ENCODE measurements at places on chromosomes 12 and 14.

DNA sequence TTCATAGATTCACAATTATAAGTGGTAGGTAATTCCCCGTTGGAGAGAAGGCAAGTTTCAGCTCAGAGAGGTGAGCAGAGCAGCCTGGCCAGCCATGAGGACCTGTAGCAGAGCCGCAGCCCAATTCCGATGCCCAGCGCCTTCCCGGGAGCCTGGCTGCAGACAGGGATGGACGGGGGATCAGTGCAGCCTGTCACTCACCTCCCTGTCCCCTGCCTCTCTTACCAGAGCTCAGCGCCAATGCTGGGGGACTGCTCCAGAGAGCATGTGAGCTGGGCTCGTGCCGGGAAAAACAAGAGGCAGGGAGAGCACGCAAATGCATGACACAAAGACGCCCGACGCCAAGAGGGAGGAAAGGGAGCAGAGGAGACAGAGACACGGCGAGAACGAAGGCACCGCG, 231.9 kb downstream of the BCL11B start:
- no peak for DNase-seq

DNA sequence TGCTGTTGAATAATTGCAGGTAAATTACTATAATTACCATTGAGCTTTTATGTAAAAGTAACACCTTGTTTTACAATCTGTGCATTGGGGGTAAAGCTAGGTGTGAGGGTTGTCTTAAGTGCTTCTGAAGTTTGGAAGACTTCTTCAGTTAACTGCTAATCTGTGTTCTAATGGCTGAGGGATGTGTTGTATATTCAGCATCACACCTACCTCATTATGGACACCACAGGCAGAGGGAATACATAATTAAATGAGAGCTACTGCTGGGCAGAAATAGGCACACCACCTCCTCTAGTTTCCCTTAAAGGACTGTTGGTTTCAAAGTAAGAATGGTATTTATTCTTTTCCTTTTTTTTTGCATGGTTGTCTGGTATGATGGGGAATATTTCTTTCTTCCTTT, 502.3 kb upstream of the RGS6 start:
- DNase-seq: no peak

DNA sequence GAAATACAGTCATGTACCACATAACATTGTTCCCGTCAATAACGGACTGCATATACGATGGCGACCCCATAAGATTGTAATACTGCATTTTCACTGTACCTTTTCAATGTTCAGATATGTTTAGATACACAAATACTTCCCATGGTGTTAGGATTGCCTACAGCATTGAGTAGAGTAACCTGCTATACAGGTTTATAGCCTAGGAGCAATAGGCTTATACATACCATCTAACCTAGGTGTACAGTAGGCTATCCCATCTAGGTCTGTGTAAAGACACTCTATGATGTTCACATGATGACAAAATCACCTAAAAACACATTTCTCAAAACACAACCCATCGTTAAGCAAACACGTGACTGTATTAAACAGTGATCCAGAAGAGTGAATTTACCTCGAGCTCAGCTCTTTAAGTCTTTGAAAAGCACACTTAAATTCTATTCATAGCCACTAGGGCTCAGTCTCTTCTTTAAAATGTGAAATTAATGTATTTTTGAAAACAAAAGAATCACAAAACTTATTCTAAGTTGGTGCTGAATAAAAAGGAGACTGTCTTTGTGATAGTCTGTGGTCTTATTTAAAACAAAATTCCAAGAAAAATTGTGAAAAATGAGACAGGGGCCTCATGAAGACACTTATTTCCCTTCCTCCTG, 239.1 kb upstream of the ARID2 start:
- DNase-seq: no peak

- no peak for DNase-seq
These were observed 259.4 kb downstream of the PRKD1 start for GRCh38 chr14:29668201-29668600.

DNA sequence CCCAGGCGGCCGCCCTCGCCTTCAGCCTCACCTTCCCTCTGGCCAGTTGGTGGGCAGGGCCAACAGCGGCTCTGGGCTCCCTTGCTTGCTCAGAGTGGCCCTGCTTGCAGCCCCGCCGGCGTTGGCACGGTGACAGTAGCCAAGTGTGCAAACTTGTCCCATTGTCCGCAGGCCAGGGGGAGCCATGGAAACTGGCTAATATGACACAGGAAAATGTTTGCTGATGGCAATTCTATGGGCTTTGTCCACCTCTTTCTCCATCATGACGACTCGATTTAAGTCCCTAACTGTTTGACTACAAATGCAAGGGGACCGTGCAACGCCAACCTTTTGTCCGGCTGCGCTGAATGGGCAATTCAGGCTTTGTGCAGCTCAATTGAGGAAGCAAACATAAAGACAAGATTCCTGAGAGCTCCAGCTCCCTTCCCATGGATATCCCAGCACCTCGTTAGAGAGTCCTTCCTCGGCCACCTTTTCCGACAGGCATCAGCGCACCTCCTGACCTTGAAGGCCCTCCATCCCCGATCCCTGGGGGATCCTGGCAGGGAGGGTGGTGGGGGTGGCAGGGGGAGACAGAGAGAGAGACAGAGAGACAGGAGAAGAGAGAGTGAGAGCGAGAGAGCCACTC, 785 bp upstream of the FAM181A start:
- no peak for DNase-seq

DNA sequence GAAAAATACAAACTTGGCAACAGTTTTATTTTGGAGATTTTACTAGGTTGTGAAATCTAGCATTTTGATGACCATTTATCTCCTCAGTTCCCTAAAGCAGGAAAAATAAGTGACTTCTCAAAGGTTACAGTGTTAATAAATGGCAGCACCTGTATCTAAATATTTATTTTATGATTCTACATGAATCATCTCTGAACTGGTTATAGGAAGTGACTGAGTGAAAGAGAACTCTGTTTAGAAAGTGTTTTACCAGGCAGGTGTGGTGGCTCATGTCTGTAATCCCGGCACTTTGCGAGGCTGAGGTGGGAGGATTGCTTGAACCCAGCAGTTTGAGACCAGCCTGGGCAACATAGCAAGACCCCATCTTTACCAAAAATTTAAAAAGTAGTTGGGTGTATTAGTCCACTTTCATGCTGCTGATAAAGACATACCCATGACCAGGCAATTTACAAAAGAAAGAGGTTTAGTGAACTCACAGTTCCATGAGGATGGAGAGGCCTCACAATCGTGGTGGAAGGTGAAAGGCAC, 26.3 kb downstream of the MIPOL1 start:
- no peak for DNase-seq

DNA sequence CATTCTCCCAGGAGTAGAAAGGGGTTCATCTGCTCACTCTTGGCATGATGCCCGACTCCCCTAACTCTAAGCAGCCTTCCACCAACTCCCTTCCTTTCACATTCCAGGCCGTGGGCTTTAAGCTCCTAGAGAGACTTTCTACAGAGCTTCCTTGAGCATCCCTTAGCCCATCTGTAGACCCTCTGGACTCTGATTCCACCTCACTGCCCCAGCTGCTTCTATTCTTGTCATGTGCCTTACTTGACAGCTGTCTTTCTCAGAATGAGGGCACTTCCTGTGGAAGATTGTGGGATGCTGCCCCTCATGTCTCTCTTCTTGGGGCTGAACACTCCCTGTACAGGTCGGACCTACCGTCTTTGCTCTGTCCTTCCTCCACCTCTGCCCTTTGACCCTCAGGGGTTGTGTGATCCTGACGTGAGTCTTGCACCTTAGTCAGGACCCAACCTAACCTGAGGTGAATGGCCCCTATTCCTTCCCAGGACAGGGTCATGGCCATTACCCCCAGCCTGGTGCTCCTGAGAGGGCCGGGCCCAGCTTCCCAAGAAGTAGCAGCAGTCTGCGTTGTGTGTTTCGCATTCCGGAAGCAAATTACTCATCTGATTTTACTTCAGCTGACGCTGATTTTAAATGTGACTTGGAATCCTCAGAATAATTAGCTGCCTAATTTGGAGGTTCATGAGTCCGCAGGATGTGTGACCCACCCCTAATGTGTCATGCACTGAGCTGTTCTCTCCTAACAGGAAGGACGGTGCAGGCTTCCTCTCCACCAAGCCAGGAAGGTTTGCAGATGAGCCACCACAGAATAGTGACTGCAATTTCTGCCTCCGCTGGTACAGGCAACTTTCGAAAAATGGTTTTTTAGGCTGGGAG, 2.7 kb upstream of the GALNT6 start:
- peak; percentile 75 for DNase-seq

DNA sequence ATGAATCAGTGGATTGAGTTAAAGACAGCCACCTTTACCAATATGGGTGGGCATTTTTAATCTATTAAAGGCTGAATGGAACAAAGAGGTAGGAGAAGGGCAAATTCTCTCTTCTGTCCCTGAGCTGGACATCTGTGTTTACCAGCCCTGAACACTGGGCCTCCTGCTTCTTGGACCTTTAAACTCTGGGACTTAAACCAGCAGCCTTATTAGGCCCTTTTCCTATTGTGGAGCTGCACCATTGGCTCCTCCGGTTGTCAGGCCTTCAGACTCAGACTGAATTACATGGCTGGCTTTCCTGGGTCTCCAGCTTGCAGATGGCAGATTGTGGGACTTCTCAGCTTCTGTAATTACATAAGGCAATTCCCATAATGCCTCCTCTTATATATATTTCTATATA, 6.4 kb downstream of the SERPINA6 start:
- DNase-seq: no peak

DNA sequence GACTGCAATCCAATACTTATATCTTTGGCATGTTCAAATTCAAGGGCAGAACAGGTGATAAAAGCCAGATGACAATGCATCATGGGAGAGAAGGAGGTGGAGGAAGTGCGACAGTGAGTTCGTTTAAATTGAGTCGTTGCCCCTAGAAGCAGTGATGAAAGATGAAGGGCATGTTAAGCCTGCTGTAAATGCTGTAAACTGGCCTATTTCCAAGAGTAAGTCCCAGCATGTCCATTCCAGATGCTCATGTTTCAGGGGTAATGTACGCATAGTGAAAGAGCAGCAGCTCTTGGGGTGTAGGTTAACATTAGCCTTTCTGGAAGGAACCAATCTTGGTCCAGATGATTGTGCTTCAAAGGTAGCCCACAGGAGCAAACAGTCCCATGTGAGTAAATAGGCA, 97.1 kb downstream of the C2CD5 start:
- DNase-seq: no peak

- DNase-seq: no peak
These were observed 62.0 kb downstream of the PLEKHA5 start for GRCh38 chr12:19191563-19191962.

DNA sequence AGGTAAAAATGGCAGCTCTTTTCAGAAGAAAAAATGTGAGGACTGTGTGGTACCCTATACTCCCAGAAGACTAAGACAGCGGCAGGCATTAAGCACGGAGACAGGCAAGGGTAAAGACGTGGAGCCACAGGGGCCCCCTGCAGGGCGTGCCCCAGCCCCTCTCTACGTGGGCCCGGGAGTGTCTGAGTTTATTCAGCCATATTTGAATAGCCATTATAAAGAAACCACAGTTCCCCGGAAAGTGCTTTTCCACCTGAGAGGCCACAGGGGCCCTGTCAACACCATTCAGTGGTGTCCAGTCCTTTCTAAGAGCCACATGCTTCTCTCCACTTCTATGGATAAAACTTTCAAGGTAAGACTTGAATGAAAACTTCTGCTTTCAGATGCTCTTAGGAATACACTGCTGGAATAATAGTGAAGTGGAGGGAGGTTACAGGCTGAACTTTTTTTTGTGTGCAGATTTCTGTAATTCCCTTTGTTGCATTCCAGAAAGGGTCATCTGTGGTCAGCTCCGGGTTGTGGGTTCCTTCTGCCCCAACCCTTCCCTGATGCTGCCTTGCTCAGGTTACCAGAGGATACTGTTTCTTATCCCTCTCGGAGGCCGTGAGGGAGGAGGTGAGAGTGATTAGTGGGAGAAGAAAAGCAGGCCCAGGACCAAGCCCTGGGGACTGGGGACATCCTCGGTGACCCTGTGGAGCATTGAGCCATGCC, 58.4 kb downstream of the SLC25A47 start:
- DNase-seq: no peak

DNA sequence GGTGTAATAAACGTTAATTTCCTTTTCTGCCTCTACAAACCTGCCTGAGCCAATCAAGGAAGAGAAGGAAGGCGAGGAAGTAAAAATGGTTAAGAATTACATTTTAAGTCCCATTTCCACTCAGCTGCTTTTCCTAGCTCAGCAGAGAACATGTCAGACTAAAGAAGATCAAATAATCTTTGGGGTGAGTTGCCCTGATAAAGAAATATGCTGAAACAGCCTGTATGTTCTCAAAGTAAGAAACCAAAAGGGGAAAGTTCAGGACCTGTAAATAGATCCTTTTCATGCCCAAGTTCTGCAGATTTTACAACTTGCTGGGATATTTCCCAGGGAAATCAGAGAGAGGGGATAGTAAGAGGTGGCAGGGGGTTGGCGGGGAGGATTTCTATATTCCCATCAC, 55.5 kb downstream of the PHLDA1 start:
- no peak for DNase-seq

DNA sequence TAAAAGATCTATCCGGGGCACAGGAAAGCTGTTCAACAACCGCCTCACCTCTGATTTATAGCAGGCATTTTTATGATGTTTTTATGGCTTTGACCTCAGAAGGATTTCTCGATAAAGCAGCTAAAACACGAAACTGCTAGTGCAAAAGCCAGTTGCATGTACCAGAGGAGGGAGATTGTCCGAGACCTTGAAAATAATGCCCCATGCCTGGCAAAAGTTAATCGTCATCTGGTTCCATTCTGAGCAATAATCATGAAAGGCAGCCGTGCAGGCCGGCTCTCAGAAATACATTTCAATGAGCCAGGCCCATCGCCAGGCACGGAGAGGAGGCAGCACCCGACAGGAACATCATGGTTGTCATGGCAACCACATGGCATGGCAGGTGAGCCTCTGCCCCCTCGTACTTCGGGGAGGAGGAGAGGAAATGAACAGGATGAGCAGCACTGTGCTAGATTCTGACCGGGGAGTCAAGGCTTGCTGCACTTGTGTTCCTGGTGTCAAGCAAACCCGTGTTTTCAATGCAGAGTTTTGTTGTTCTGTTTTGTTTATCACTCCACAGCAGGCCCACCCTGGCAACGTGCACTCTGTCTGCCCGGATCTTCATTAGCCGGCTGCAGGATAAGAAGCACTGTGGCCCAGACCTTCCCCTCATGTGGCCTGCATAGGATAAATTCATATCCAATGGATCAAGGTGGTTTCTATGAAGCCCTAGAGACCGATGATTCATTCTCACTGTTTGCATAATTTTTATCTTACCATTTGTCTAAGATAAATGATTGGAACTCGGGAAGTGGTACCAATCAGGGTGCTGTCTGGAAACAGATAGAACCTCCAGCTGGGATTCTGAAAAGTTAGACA, 160.2 kb downstream of the RIMBP2 start:
- no peak for DNase-seq

DNA sequence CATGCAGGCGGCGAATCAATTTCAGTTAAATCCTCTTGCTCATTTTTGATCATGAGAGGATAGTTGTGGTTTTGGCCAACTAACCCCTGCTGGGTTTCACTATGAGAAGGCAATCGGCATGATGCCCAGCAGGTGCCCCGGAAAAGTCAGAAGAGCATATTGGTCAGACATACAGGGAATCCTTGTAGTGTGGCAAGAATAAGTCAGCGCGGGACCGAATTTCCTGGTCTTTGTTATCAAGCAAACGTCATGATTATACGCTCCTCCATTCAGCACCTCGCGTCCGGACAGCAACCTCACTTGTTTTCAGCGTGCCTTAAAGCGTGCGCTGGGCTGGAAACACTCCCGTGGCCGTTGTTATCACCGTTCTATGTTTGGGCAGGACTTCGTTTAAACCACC, 1.8 kb downstream of the TBC1D30 start:
- peak; percentile 56 for DNase-seq

GRCh38 chr12:115232455-115233156, 548.6 kb upstream of the TBX3 start:
- DNase-seq: no peak

- no peak for DNase-seq
These were observed 280.3 kb downstream of the BCAT1 start for GRCh38 chr12:24668563-24668962.

GRCh38 chr14:40574780-40575179, 1031.9 kb upstream of the LRFN5 start:
- DNase-seq: no peak
